ENCODE measurements at places on chromosomes 11 and 22.

GRCh38 chr11:21636561-21636960 lies 556.3 kb upstream of the ANO5 start:
- DNase-seq: no peak

DNA sequence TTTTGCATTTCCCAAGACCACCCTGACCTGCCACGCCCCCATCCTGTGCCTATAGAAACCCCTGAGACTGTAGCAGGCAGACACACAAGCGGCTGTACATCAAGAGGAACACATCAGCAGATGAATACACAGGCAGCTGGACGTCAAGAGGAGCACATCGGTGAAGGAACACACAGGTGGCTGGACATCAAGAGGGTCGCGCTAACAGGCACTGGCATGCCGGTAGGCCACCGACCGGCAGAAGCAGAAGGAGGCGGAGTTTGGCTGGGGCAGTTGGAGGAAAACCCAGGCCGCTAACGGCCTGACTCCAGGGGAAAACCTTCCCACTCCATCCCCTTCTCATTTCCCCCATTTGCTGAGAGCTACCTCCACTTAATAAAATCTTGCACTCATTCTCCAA lies 5.4 kb upstream of the IPO7 start:
- no peak for DNase-seq

DNA sequence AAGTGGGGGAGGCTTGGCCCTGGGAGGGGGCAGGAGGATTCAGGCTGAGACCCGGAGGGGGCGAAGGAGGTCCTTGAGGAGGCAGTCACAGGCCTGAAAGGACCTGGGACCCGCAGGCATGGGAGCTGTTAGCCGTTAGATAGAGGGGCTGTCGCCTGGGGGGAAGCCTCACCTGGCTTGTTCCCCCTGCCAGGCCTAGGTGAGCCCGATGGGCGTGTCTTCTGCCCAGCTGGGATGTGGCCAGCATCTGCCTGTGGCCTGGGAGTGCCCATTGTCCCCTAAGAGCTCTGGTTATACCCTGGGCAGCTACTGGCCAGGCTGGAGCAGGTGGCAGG lies 1.8 kb upstream of the DUSP8 start:
- DNase-seq: no peak

DNA sequence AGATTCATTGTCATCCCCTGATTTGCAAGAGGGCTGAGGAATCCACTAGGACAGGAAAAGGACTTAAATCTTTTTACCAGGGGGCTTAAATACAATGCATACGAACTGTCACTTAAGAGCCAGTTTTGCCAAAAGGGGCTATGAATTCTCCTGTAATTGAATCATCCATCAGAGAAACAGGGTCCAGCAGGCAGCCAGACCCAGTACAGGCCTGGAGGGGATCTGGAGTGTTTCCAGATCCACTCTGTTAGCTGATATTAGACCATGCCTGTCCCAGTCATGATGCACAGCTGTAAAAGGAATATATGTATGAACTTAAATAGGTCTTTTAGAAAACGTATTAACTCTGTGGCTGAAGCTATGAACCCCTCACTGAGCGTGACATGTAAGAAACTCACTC lies 53.8 kb upstream of the PRSS23 start:
- DNase-seq: no peak

DNA sequence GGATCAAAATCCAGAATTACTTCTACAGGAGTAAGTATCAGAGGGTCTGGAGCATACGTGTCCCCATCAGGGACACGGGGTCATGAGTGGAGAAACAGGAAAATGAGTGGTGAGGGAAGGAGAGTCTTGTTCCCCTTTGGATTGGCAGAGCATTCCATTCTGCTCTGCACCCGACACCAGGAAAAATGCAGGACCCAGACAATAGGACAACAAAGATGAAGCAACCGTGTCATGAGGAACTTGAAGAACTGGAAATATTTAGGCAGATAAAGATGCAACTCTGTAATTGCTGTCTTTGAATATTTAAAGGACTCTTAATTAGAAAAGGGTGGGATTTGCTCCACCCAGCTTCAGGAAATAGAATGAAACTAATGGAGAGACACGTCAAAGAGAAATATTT lies 89.0 kb upstream of the BLID start:
- no peak for DNase-seq

Measured in stimulated activated CD8-positive, alpha-beta memory T cell treated with anti-CD3 and anti-CD28 coated beads, Interleukin-7, amount 100 ng/mL, for 4 hours (primary cell).